ENCODE measurements at places on chromosomes 2 and 18. TPM values are rescaled to one million over a fixed set of nuclear protein-coding genes. Genes with fewer than 3 reads are reported as not detected.

GRCh38 chr2:102041351-102041750 is 49.6 kb downstream of the IL1R2 start:
- no peak for DNase-seq

- no peak for DNase-seq
Measured at GRCh38 chr2:3595985-3596384, 1.1 kb downstream of the COLEC11 start.

- DNase-seq = no peak
Measured at GRCh38 chr2:205637779-205638503, 44.4 kb upstream of the NRP2 start.

DNA sequence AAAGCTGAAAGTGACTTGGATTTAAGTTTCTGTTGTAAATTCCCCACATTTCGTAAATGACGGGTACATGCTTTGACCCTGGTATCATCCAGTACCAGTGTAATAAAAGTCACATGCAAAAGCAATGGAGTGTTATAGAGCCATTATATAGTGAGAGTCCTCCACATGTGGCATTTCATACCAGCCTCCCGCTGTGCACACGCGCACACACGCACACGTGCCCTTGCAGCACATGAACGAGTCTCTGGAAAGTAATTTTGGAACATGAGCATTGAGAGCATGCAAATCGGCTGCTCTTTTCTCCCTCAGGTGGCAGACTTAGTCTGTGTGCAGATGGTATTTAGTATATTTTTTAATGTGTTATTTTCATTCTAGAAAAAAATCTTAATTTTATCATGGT is 198.1 kb downstream of the ZNF407 start:
- no peak for DNase-seq

The UGT1A4 gene
- total RNA-seq = not detected

- DNase-seq = no peak
Measured at GRCh38 chr2:67574230-67574629, 177.1 kb downstream of the ETAA1 start.

- no peak for DNase-seq
Measured at GRCh38 chr2:68432696-68433658, 34.1 kb downstream of the FBXO48 start.

The CD207 gene
- not detected for total RNA-seq

GRCh38 chr2:240231838-240232244 is 91.4 kb upstream of the OTOS start:
- peak; percentile 2 for DNase-seq

The RBM43 gene
- 2.9 TPM for total RNA-seq

The CFC1 gene
- total RNA-seq = not detected

DNA sequence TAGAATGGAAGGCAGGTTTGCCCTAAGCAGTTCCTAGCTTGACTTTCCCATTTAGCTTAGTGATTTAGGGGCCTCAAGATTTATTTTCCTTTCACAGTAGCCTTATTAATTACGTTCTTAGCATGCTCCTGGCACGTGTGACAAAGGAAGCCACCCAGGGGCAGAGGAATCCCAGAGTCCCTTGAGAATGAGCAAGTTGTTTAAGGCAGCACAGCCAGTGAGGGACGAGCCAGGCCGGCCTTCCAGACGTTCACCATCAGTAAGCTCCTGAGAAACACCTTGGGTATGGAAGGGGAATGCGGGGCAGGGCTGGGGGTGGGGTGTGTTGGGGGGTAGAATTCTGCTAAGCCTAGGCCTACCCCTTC is 76.3 kb downstream of the SOWAHC start:
- no peak for DNase-seq

- DNase-seq = no peak
Measured at GRCh38 chr2:171310889-171311288, 122.9 kb downstream of the METTL8 start.

The FBXO11 gene
- 36.5 TPM for total RNA-seq

GRCh38 chr2:104856973-104857261 is 3.0 kb downstream of the POU3F3 start:
- DNase-seq = no peak

DNA sequence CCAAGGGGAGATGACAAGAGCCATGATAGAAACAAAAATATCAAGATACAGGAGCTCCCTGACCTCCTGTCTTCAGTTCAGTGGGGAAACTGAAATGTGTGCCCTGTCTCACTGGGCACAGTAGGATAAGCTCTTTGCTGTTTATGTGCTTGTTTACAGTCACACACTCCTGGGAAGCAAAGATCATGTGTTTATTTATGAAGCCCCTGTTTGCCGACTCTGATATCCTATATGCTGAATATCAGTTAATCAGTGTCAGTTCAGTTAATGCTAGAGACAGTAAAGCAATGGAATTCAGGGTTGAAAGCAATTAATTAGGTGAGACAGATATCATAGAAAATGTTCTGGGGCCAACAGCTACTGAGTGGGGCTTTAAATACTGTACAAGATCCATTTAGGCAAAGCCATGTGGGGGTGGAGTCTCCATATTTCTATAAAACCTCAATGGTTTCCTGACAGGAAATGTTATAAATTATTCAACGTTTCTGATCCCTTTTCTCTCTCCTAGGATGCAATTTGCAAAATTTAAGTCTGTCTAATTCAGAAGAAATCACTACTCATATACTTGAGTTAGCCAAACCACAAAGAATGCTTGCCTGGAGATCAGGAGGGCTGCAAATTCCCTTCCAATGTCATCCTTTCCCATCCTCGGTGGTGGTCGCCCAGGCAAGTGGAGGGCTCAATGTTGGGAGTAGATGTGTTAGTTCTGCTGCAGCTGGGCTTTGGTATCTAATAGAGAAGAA is 551.3 kb downstream of the CMPK2 start:
- DNase-seq = no peak

DNA sequence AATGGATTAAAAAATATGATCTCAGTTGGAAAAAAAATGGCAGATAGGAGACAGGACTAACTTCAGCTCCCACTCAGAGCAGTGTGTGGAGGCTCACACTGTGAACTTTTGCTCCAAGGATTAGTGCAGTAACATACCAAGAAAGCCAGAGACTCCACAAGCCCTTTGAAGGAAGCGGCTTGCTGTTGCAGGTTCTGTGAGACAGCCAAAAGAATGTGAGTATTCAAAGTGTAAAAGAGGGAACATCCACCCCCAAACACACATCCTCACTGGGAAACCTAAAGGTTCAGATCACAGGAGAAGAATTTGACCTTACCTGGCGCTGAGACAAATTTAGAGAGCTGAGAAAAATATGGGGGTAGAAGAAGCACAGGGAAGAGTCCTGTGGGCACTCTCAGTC is 77.5 kb downstream of the FAM171B start:
- no peak for DNase-seq

- no peak for DNase-seq
Measured at GRCh38 chr2:23385351-23385747, 370 bp downstream of the KLHL29 start.
